ENCODE measurements at places on chromosomes 7 and 10. TPM values are rescaled to one million over a fixed set of nuclear protein-coding genes. Genes with fewer than 3 reads are reported as not detected.

Gene IDI2
- not detected for total RNA-seq

DNA sequence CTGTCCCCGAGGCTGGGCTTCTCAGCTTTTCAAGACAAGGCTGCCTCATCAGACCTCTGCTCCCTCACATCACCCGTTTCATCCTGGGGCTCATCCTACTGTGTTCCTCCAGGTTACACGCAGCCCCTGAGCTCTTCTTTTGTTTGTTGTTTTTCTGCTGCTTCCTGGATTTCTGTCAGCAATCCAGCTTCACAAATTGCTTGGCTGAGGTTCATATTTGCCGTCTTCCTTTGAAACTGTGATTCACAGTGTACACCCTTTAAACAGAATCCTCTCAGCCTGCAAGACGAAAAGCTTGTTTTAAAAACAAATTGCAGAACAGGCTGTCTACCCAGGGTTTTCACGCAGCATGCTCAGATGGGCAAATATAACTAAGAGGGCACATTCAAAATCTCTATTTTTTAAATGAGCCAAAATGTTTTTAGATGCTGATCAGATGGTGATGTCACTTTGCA lies 39.1 kb upstream of the PARD3 start:
- DNase-seq = no peak

DNA sequence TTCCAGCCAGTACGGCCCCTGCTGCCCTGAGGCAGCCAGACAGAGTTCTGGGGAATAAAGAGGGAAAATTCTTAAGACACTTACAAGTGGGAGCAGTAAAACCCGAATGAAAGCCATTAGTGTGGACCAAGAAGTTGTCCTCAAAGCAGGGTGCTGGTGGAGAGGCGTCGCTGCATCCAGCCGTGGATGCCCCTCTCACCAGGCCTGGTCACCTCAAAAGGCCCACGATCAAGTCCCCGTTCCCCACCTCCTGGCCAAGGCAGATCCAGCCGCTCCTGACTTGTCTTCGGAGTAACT lies 656 bp downstream of the VSTM4 start:
- DNase-seq = no peak

DNA sequence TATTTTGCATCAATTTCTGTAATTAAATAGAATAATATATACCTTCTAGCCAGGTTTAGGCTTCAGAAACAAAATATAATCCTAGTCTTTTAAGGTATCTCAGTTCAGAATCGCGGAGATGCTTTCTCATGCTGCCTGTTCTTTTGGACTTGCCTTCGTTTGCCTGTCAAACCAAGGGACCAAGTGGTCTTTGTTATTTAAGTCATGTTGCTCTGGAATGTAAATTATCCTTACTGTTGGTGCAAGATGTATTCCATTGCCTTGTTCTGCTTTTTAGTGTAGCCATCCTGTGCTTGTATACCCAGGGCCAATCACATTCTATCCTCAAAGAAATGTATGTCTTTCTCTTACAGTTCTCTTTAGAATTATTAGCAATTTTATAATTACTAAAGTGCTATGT lies 1.1 kb upstream of the GIMAP4 start:
- no peak for DNase-seq
